ENCODE measurements at places on chromosomes 6 and 20.

- no peak for DNase-seq
These were observed 774.5 kb downstream of the DHX35 start for GRCh38 chr20:39736434-39737327.

- DNase-seq, result peak; percentile 32
These were observed 36.4 kb upstream of the SLC17A4 start for GRCh38 chr6:25717866-25718740.

DNA sequence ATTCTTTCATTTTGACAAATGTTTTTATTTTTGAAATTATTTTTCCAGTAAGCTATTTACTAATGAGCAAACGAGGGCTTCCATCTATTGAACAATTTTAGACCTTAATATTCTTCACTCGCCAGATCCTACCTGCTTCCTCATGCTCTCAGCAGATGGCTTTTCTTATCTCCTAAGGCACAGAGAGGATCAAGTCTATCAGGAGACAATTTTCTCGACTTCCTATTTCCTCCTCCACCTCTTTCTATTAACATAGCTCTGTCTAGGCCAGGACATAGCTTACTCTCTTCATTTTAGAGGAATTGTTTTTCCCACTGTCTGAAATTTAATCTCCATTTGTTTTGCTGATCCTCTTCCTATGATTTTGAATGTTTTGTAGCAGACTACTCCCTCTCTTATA is 87.0 kb upstream of the MAN1A1 start:
- no peak for DNase-seq

GRCh38 chr6:124434421-124434820 is 527.8 kb upstream of the RNF217 start:
- peak; percentile 87 for DNase-seq

DNA sequence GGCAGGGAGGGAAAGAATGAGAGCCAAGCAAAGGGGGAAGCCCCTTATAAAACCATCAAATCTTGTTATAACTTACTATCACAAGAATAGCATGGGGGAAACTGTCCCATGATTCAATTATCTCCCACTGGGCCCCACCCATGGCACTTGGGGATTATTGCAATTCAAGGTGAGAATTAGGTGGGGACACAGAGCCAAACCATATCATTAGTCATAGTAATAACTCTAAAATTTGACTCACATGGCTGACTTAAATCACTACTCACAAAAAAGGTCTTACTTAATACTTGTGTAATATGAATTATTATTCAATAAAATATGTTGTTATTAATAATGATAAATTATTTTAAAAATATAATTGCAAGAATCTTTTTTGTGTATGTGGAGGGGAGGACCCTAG is 178.1 kb upstream of the TCF21 start:
- no peak for DNase-seq

GRCh38 chr6:57109880-57110279 is 19.9 kb downstream of the ZNF451 start:
- DNase-seq, result no peak

DNA sequence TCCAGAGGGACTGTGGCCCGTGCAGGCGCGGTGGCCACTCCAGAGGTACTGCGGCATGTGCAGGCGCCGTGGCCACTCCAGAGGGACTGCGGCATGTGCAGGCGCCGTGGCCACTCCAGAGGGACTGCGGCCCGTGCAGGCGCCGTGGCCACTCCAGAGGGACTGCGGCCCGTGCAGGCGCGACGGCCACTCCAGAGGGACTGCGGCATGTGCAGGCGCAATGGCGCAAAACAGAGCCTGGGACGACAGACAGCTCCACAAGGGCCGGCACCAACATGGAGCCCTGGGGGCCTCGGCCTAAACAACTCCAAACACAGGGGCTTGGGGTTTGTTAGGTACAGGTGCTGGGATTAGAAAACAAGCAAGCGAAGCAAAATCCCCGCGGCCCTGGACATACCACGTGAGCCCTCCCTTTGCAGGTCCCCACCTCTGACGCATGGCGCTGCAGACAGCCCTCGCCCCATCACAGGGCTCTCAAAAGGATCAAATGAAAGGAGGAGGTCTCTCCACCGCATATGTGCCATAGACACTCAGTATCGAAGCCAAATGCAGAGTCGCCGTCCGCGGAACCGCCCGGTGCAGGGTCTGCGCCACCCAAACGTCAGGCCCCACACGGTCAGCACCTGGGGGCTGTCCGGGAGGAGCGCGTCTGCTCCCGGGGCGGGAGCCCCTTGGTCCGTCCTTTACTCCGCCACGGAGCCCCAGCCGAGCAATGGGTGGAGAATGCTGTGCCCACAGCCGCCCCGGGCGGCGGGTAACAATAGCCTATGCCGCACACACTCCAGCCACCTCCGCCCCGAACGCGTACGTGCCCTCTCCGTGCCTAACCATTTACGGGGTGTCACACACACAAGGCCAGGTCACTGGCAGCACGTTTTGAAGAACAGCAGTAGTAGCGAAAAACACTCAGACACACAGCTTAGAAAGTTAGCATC is 85.7 kb downstream of the TAF4 start:
- no peak for DNase-seq

DNA sequence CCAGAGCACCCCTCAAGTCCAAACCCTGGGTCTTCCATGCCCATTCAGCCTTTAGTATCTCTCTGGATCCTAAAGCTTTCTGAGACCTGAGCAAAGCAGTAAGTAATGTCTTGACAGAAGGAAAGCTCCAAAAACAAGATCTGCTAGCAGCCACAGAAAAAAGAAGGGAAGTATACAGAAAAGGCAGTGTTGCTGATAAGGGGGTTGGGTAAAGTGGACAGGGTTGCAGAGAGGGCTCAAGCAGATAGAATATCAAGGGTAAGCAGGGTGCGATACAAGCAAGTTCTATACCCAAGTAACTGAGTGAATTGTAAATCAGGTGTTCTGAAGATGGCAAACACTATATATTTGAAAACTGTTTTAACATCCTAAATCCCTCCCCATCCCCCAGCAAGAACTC is 113.4 kb upstream of the CARMIL1 start:
- no peak for DNase-seq

- peak; percentile 94 for DNase-seq
These were observed 45.6 kb downstream of the LRRN4 start for GRCh38 chr20:6008254-6008653.

DNA sequence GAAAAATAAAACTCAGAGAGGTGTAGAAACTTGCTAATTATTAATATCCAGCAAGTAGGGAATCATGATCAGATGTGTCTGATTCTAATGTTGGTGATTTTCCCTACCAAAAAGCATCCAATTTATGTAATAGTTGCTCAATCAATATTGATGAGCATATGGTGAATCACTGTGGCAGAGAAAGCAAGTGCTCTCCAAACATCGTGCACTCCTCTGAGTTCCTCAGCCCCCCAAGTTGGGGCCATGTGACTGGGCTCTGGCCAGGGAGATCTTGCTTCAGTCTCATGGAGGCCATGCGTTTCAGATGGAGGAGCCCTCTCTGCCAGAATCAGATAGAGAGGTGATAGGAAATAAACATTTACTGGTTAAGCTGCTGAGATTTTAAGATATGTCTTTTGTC is 133.2 kb upstream of the LY86 start:
- no peak for DNase-seq

Measured in inflammatory macrophage (primary cell).